Upper lobe of right lung (tissue), 1 donor: ENCODE measurements at places on chromosomes 12 and 14.

DNA sequence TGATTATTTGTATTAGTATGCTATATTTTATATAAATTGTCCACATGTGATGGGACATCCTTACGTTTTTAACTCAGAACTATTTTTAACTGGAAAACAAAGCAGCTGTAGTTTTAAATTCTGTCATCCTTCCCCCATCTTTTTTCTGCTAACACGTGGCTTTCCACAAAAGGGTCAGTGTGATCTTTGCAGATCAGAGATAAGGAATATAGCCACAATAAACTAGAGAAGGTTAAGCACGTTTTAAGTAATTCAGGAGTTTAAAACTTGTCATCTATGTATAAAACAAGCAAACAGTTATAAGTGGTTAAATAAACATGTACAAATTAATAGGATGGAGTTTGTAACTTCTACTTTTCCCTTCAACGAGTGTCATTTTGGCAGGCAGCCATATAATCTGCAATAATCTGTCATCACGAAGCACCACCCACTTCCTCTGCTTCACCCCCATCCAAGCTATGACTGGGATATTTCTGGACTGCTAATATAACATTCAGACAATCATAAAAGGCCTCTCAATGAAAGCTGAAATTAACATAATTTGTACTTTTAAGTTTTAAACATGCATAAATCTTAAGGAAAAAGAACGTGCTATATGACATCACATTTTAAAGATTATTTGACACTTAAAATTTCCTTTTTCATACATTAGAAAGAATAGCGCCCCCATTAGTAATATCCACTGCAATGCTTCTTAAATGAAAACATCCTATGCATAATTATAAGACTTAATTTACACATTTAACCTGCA lies 15.3 kb downstream of the TAOK3 start:
- DNase-seq = no peak
- no peaks in the 10 kb centered on the region for H3K36me3 ChIP-seq
- H3K27ac ChIP-seq = peak overlapping the region; percentile 37
- H3K27me3 ChIP-seq = no peaks in the 10 kb centered on the region
- peak overlapping the region; percentile 38 for H3K4me3 ChIP-seq

DNA sequence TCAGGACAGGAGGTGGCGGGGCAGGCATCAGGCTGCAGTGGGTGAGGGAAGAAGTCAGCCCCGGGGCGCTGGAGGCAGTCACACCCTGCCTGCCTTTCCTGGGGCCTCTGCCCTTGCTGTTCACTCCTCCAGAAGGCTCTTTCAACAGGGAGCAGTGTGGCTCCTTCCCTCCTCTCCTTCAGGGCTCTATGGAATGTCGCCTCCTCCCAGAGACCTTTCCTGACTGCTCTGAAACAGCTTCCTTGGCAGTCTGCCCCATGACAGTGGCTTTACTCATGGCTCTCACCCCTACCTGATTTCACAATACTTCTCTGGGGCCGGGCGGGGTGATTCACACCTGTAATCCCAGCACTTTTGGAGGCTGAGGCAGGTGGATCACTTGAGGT lies 7.1 kb downstream of the RHOF start:
- H3K27me3 ChIP-seq = no peaks in the 10 kb centered on the region
- peak overlapping the region; percentile 42 for H3K27ac ChIP-seq
- H3K4me1 ChIP-seq = peaks cover 51% of the 10 kb centered on the region

- no peaks in the 10 kb centered on the region for H3K36me3 ChIP-seq
- H3K27ac ChIP-seq = no peak overlapping the region
- no peak overlapping the region for H3K4me3 ChIP-seq
- H3K4me1 ChIP-seq = no peaks in the 10 kb centered on the region
- DNase-seq = no peak
Measured at GRCh38 chr14:32925439-32925838, 13.2 kb upstream of the NPAS3 start.

GRCh38 chr12:14959463-14959862 lies 1.9 kb downstream of the ARHGDIB start:
- no peaks in the 10 kb centered on the region for H3K36me3 ChIP-seq
- peak overlapping the region; percentile 85 for H3K27ac ChIP-seq

- H3K4me3 ChIP-seq = no peak overlapping the region
- no peak for DNase-seq
- no peak overlapping the region for H3K27ac ChIP-seq
Measured at GRCh38 chr14:64232095-64232838, 61.9 kb downstream of the ESR2 start.
